ENCODE measurements at places on chromosomes 12 and 14. TPM values are rescaled to one million over a fixed set of nuclear protein-coding genes. Genes with fewer than 3 reads are reported as not detected.

- no peak for DNase-seq
Observed at GRCh38 chr12:61739925-61740324, 520.3 kb upstream of the USP15 start.

DNA sequence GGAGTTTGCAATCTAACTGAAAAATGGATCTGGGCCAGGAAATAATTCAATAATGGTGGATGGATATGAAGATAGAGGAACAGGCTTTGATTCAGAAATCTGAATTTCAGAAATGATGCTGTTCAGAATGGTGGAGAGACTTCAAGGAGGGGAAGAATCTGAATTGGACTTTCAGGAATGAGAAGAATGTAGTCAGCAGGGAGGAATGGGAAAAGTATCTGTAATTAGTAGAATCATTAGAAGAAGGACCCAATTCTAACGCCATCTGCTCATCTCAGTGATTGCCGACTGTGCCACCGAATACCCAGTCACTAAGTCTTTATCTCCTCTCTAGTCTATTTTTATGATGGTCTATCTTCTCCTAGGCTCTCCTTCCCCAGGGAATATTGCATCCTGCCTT lies 363.2 kb downstream of the GALC start:
- DNase-seq, result no peak

- DNase-seq, result no peak
Observed at GRCh38 chr14:68416171-68416570, 376.7 kb downstream of the ZFP36L1 start.

GRCh38 chr12:71865166-71865713 lies 25.7 kb downstream of the TBC1D15 start:
- no peak for DNase-seq

GLT8D2 gene
- 36.5 TPM for total RNA-seq

LRRK2 gene
- 262 TPM for total RNA-seq
